ENCODE measurements at places on chromosomes 6 and 20. TPM values are rescaled to one million over a fixed set of nuclear protein-coding genes. Genes with fewer than 3 reads are reported as not detected.
A peak's percentile ranks its signal among the peaks of the same experiment; 100 is the strongest.

The LRRC1 gene
- polyA plus RNA-seq, result 0.18 TPM

The CLIC5 gene
- polyA plus RNA-seq, result not detected

The DHX35 gene
- 2.7 TPM for polyA plus RNA-seq

The CALHM4 gene
- polyA plus RNA-seq, result not detected

- no peaks in the 10 kb centered on the region for H3K27me3 ChIP-seq
- no peaks in the 10 kb centered on the region for H3K4me1 ChIP-seq
- H3K27ac ChIP-seq, result no peak overlapping the region
- no peak for DNase-seq
- no peak overlapping the region for H3K4me3 ChIP-seq
Observed at GRCh38 chr6:40346246-40346645, 240.9 kb downstream of the LRFN2 start.

DNA sequence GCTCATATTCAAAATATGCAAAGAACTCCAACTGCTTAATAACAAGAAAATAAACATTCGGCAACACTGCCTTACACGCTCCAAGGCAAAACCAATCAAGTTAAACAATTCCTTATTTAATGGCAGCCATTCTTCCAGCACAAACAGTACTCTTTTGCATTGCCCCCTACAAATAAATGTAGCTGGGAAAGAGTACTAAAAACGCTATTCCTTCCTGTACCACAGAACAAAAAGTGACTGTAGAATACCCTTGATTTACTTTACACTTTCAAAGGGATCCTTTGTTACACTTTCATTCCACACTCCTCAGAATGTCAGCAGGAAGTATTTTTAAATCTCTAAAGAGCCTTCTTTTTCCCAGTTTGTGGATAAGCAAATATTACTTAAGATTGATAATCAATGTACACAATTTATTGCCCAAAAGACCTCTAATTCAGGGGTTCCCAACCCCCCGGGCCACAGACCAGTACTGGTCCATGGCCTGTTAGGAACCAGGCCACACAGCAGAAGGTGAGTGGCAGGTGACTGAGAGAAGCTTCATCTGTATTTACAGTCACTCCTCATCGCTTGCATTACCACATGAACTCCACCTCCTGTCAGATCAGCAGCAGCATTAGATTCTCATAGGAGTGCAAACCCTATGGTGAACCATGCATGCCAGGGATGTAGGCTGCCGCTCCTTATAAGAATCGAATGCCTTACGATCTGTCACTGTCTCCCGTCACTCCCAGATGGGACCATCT lies 51.6 kb downstream of the MBOAT1 start:
- no peak overlapping the region for H3K4me3 ChIP-seq
- peak overlapping the region; percentile 24 for H3K27ac ChIP-seq
- H3K27me3 ChIP-seq, result no peaks in the 10 kb centered on the region
- H3K36me3 ChIP-seq, result no peaks in the 10 kb centered on the region
- no peak for DNase-seq

DNA sequence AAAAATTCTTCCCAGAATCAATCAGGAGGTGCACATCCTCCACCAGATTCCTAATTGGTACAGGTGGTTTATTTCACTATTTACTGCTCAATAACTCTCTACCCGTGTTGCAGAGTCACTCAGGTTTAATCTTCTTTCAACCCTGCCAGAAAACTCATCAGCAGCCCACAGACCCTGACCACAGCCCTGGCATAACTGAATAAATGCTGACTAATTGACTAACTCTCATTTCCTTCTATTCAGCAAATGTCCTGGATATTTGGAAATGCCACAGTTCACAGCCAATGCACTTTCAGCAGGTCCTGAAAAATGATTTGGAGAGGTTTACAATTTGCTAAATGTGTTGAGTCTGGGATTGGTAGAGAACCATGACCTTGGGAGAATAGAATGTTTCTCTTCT lies 62.3 kb downstream of the TRMT6 start:
- no peak for DNase-seq
- no peaks in the 10 kb centered on the region for H3K27me3 ChIP-seq
- H3K36me3 ChIP-seq, result no peaks in the 10 kb centered on the region
- no peak overlapping the region for H3K27ac ChIP-seq
- H3K4me3 ChIP-seq, result no peak overlapping the region

GRCh38 chr6:39664173-39664572 lies 61.0 kb downstream of the KIF6 start:
- no peak overlapping the region for H3K27ac ChIP-seq
- peaks cover 2% of the 10 kb centered on the region for H3K27me3 ChIP-seq
- DNase-seq, result no peak
- H3K4me1 ChIP-seq, result no peaks in the 10 kb centered on the region
- H3K4me3 ChIP-seq, result no peak overlapping the region

DNA sequence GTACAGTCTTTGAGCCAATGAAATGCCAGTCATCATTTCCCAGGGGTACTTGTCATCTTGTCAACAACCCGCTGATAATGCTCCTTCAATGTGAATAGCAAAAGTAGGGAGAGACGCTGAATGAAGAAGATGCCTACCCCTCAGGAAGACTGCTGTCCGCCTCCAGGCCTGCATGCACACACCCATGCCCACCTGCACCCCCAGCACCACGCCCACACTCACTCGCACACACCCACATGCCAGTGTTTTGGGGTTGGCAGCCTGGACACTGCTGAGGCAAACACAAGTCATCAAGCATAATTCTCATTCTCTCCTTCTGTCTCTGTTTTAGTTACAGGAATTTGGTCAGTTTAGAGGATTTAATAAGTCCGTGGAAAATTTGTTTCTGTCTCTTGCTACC lies 63.6 kb downstream of the SYTL3 start:
- no peak overlapping the region for H3K27ac ChIP-seq
- no peaks in the 10 kb centered on the region for H3K27me3 ChIP-seq
- H3K4me1 ChIP-seq, result peaks cover 33% of the 10 kb centered on the region
- H3K4me3 ChIP-seq, result no peak overlapping the region
- DNase-seq, result no peak

DNA sequence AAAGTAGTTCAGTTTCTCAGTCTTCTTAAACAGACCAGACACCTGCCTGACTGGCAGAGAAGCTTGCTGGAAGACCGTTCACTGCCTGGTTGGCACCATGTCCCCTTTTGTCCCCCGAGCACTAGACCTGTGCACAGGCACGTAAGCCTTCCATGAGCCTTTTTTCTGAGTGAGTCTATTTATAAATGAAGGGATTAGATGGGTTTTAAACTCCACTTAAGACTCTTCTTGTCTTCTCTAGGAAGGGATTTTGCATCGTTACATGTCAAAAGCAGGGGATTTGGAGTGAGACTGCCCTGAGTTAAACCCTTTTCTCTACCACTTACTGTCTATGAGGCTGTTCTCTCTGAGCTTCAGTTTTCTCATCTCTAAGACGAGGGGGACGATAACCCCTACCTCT lies 37.6 kb downstream of the STK35 start:
- H3K27ac ChIP-seq, result no peak overlapping the region
- no peaks in the 10 kb centered on the region for H3K27me3 ChIP-seq
- no peak overlapping the region for H3K4me3 ChIP-seq
- H3K4me1 ChIP-seq, result no peaks in the 10 kb centered on the region

DNA sequence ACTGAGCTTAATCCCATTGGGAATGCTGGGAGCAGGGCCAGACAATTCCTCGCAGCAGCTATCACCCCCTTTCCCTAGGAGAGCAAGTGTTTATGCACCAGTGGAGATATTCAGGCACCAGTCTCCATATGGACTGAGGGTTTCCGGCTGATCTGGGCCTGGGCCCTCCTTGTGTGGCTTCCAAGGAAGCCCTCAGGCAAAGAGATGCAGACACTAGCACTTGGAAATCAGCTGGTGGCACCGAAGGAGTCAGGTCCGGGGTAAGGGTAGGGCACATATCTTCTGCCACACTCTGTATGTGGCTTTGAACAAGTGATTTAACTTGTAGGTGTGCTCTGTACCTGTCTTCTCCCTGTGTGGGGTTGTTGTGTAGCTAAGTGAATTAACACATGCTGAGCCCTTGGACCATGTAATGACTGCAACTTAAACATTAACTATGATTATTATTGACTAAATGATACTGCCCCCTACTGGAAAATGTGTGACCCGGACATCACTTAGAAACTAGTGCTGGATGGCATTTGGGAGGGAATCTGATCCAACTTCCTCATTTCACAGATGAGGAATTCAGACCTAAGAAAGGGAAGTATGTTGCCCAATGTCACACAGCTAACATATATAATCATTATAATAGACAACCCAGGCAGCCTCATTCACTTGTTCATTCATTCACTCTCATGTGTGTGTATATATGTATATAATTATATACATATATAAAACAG lies 19.3 kb upstream of the WFDC2 start:
- no peak overlapping the region for H3K27ac ChIP-seq
- H3K4me3 ChIP-seq, result no peak overlapping the region
- H3K36me3 ChIP-seq, result no peaks in the 10 kb centered on the region
- peak; percentile 93 for DNase-seq
- H3K27me3 ChIP-seq, result no peaks in the 10 kb centered on the region
- H3K4me1 ChIP-seq, result peaks cover 41% of the 10 kb centered on the region

DNA sequence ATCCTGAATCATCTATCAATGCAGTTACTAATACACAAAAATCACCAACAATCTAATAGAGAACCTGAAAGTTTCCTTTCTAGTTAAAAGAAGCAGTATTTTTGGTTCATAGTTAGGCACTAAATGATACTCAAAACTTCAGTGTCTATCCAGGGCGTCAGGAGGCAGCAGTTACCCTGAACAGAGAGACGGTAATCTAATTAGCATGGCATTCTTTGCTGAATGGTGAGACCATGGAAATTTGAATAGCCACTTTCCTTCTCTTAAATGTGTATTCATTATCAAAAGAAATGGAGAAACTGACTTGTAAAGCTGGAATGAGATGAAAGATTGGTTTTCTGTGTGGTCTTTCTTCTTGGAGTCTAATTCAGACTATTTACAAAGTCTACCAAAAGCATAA lies 146.6 kb upstream of the BMP5 start:
- no peak overlapping the region for H3K4me3 ChIP-seq
- H3K27ac ChIP-seq, result no peak overlapping the region
- no peaks in the 10 kb centered on the region for H3K27me3 ChIP-seq
- H3K4me1 ChIP-seq, result no peaks in the 10 kb centered on the region
- no peak for DNase-seq

DNA sequence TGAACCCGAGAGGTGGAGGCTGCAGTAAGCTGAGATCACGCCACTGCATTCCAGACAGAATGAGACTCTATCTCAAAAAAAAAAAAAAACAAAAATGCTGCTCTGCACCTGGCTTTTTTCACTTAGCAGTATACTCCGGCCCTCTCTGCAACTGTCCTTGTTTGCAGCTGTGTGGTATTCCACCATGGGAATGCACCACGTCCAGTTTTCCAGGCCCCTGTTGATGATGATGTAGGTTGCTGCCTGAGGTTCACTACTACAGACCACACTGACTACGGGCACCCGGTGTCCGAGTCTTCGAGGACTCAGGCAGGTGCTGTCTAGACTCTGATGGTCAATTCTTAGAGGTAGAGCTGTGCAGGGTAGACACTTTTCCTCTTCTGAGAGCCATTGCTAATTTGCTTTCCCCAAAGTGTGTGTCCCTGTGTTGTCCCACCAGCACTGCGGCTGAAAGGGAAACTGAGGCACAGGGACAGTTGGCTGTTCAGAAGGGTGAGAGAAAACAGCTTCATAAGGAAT lies 56.5 kb downstream of the UBE2V1 start:
- peaks cover 21% of the 10 kb centered on the region for H3K4me1 ChIP-seq
- no peak overlapping the region for H3K27ac ChIP-seq
- no peaks in the 10 kb centered on the region for H3K36me3 ChIP-seq
- no peak for DNase-seq
- no peaks in the 10 kb centered on the region for H3K27me3 ChIP-seq

DNA sequence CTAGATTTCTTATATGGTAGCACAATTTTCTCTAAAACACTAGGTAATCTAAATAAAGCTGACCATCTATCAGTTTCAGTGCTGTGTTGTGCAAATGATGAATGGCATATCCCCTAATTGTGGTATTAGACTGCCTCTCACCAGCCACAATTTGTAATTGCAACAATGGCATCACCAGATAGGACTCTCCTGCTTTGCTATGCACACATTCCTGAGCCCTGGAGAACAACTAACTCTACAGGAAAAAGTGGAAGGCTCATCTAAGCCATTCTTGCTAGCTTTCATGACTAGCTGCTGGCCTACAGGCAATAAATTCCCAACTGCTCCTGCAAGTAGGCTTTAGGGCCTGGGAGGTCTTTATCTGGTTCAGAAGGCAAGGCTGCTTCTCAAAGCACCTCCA lies 974.1 kb downstream of the EYS start:
- no peaks in the 10 kb centered on the region for H3K27me3 ChIP-seq
- no peak for DNase-seq
- no peaks in the 10 kb centered on the region for H3K4me1 ChIP-seq
- H3K4me3 ChIP-seq, result no peak overlapping the region
- H3K27ac ChIP-seq, result no peak overlapping the region

- H3K27ac ChIP-seq, result no peak overlapping the region
- no peaks in the 10 kb centered on the region for H3K4me1 ChIP-seq
- no peak for DNase-seq
- no peak overlapping the region for H3K4me3 ChIP-seq
Observed at GRCh38 chr6:85602100-85602499, 8.4 kb upstream of the SNX14 start.

GRCh38 chr6:143741480-143741879 lies 63.7 kb downstream of the PHACTR2 start:
- H3K36me3 ChIP-seq, result no peaks in the 10 kb centered on the region
- no peaks in the 10 kb centered on the region for H3K27me3 ChIP-seq
- peaks cover 30% of the 10 kb centered on the region for H3K4me1 ChIP-seq
- peak; percentile 81 for DNase-seq

DNA sequence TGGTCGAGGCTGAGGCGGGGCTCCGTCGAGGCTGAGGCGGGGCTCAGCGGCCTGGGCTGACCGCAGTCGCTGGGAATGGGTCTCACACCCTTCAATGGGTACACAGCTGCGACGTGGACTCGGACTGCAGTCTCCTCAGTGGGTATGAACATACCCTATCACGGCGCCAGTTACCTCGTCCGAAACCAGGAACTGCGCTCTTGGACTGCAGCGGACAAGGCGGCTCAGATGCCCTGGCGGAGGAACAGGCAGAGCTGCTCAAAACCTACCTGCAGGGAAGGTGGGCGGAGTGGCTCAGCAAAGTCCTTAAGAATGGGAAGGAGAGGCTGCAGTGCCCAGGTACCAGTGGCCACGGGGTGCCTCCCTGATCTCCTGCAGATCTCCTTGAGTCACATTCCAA lies 14.2 kb downstream of the HLA-A start:
- peaks cover 20% of the 10 kb centered on the region for H3K4me1 ChIP-seq
- no peak for DNase-seq
- no peak overlapping the region for H3K4me3 ChIP-seq
- H3K27me3 ChIP-seq, result no peaks in the 10 kb centered on the region
- H3K27ac ChIP-seq, result no peak overlapping the region

GRCh38 chr6:41466437-41466990 lies 79.7 kb upstream of the FOXP4 start:
- H3K27ac ChIP-seq, result no peak overlapping the region
- H3K27me3 ChIP-seq, result peaks cover 19% of the 10 kb centered on the region
- no peak for DNase-seq
- no peak overlapping the region for H3K4me3 ChIP-seq
- no peaks in the 10 kb centered on the region for H3K36me3 ChIP-seq

DNA sequence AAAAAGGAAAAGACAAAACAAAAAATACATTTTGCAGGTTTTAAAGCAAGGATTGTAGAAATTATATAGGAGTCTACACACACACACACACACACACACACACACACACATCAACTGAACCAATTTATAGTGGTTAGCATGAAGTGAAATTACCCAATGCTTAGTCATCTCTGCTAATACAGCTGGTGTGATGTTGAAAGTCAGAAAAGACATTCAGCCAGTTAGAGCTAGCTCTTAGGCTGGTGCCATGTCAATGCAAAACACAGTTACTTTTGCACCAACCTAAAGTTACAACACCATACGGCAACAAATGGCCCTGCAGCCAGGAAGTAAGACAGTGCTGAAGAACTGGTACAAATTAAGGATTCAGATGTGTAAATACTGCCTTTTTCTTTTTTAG lies 15.2 kb downstream of the FAM210B start:
- H3K27me3 ChIP-seq, result no peaks in the 10 kb centered on the region
- peaks cover 40% of the 10 kb centered on the region for H3K4me1 ChIP-seq
- peaks cover 50% of the 10 kb centered on the region for H3K36me3 ChIP-seq
- H3K27ac ChIP-seq, result peak overlapping the region; percentile 38

Data from CD14-positive monocyte (primary cell).